ENCODE measurements at places on chromosomes 5 and 9. TPM values are rescaled to one million over a fixed set of nuclear protein-coding genes. Genes with fewer than 3 reads are reported as not detected.

SPATA31A3 gene
- total RNA-seq = not detected

SUSD1 gene
- 6.4 TPM for total RNA-seq

CARTPT gene
- not detected for total RNA-seq

DNA sequence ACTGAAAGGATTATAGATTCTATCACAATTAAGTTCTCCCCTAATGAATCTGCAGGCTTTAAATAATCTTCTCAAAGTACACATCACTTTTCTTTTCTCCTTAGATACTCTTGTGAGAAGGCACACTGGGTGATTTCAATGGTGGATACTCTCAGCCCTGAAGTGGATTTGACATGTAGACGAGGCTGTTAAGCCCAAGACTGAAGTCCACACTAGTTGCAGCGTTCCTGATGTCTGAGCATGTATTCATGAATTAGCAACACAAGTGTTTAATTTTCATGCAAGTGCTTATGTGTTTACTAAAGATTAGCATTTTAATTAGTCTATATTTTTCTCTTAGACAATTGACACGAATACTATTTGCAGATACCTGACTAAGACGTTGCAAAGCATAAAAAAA is 218.9 kb downstream of the TMEM161B start:
- H3K4me1 ChIP-seq = no peaks in the 10 kb centered on the region
- H3K36me3 ChIP-seq = no peaks in the 10 kb centered on the region
- no peak for DNase-seq
- no peak overlapping the region for H3K27ac ChIP-seq
- H3K27me3 ChIP-seq = no peaks in the 10 kb centered on the region

GRCh38 chr5:2797160-2797559 is 45.7 kb upstream of the IRX2 start:
- no peaks in the 10 kb centered on the region for H3K4me1 ChIP-seq
- no peaks in the 10 kb centered on the region for H3K36me3 ChIP-seq
- H3K27me3 ChIP-seq = no peaks in the 10 kb centered on the region
- DNase-seq = no peak

- peak overlapping the region; percentile 52 for H3K4me3 ChIP-seq
- no peaks in the 10 kb centered on the region for H3K27me3 ChIP-seq
- peak; percentile 44 for DNase-seq
- H3K27ac ChIP-seq = peak overlapping the region; percentile 86
Observed at GRCh38 chr9:37302277-37302676, 120.2 kb upstream of the GRHPR start.

DNA sequence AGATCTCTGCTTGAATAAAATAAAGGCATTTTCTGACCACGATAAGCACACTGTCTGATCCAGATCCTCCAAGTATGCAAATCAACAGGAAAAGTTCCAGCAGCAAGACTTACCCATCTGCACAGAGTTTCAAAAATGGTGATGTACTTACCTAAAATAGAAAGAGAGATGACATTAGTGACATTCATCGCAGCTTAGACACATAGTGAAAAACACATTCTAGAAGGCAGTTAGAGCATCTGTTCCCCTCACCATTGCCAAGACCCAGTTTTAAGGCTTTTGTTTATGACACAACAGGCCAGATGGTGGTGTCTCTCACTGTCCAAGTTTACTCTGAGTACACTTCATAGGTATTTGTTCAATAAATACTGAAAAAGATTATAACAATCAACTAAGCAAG is 207.7 kb downstream of the PDE4D start:
- H3K4me1 ChIP-seq = peaks cover 10% of the 10 kb centered on the region
- H3K27ac ChIP-seq = no peak overlapping the region
- peaks cover 7% of the 10 kb centered on the region for H3K27me3 ChIP-seq
- no peak overlapping the region for H3K4me3 ChIP-seq

DNA sequence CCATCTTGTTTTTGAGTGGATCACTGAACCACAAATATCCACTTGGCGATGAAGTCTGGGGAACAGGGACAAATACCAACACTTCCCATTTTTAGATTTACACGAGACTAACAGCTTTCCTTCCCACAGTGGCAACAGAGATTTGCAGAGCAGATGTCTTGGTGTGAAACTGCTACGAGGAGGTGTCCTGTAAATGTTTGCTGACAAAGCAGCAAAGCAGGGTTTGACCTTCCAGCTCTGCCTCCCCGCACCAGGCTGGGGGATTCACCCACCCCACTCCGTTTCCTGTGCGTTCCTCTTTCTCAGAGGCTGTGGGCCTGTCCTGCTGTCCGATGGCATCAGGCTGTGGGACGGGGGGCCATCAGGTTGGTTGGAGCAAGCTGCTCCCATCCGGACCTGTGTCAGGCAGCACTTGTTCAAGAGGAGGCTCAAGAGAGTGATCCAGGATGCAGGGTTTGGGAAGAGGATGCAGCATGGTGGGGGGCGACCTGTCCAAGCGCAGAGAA is 693 bp upstream of the RGS3 start:
- no peak overlapping the region for H3K27ac ChIP-seq
- no peaks in the 10 kb centered on the region for H3K27me3 ChIP-seq
- DNase-seq = no peak

GRCh38 chr9:892123-892522 is 50.6 kb downstream of the DMRT1 start:
- H3K27ac ChIP-seq = no peak overlapping the region
- peaks cover 4% of the 10 kb centered on the region for H3K4me1 ChIP-seq
- H3K4me3 ChIP-seq = no peak overlapping the region
- peaks cover 12% of the 10 kb centered on the region for H3K27me3 ChIP-seq

DNA sequence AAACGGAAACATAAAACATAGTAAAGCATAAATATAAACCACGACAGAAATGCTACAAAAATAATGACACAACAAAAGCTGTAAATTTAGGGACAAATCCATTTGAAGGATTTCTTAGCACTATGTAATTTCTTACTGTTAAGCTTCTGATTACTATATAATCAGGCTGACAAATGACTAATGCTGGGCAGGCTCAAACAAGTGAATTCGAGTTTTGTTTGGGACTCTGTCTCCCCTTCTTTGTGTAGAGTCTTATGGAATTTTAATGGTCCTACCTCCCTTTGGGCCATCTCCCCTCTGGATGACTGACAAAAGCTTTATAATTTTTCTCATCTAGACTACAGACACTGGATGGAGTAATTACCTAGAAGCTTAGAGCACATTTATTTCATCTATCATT is 24.6 kb upstream of the KIF2A start:
- no peaks in the 10 kb centered on the region for H3K27me3 ChIP-seq
- H3K27ac ChIP-seq = no peak overlapping the region
- no peak overlapping the region for H3K4me3 ChIP-seq
- peaks cover 46% of the 10 kb centered on the region for H3K36me3 ChIP-seq
- H3K4me1 ChIP-seq = peaks cover 68% of the 10 kb centered on the region

GRCh38 chr5:138274189-138274853 is at the start of gene GFRA3:
Gene GFRA3, minus strand, starts transcription at chr5:138274621. Its CDS starts 197 bp downstream, at chr5:138274424.
- H3K4me3 ChIP-seq = peak within 1 kb of the TSS; percentile 52
- no peak for DNase-seq
- no peak within 1 kb of the TSS for H3K27ac ChIP-seq
- no peaks in the 10 kb centered on the region for H3K36me3 ChIP-seq
- H3K27me3 ChIP-seq = peaks cover 37% of the 10 kb centered on the region
- H3K4me1 ChIP-seq = peaks cover 7% of the 10 kb centered on the region

- peaks cover 36% of the 10 kb centered on the region for H3K4me1 ChIP-seq
- H3K27me3 ChIP-seq = no peaks in the 10 kb centered on the region
- H3K36me3 ChIP-seq = peaks cover 37% of the 10 kb centered on the region
- peak overlapping the region; percentile 100 for H3K27ac ChIP-seq
Observed at GRCh38 chr5:154858972-154859871, 795 bp downstream of the CNOT8 start.

DNA sequence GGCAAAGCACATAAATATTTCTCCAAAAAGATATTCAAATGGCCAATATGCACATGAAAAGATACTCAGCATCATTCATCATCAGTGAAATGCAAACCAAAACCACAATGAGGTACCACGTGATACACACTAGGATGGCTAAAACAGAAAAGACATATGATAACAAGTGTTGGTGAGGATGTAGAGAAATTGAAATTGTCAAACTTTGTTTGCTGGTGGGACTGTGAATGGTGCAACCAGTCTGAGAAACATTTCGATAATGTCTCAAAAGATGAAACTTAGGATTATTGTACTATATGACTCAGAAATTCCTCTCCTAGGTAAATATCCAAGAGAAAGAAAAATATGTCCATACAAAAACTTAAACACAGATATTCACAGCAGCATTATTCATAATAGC is 8.6 kb upstream of the LHFPL2 start:
- no peaks in the 10 kb centered on the region for H3K36me3 ChIP-seq
- no peak for DNase-seq
- no peaks in the 10 kb centered on the region for H3K4me1 ChIP-seq
- peaks cover 29% of the 10 kb centered on the region for H3K27me3 ChIP-seq

- H3K36me3 ChIP-seq = peaks cover 36% of the 10 kb centered on the region
- peak within 1 kb of the TSS; percentile 35 for H3K27ac ChIP-seq
- H3K27me3 ChIP-seq = no peaks in the 10 kb centered on the region
- DNase-seq = no peak
- H3K4me3 ChIP-seq = peak within 1 kb of the TSS; percentile 62
Observed at GRCh38 chr5:179680780-179681401, at the start of gene CBY3. Gene CBY3, minus strand, starts transcription at chr5:179681034. Its CDS starts 116 bp downstream, at chr5:179680918.
